Activated CD4-positive, alpha-beta T cell treated with anti-CD3 and anti-CD28 coated beads, Interleukin-2, amount 50 U/mL, for 48 hours (primary cell): ENCODE measurements at places on chromosomes 13 and 19.

DNA sequence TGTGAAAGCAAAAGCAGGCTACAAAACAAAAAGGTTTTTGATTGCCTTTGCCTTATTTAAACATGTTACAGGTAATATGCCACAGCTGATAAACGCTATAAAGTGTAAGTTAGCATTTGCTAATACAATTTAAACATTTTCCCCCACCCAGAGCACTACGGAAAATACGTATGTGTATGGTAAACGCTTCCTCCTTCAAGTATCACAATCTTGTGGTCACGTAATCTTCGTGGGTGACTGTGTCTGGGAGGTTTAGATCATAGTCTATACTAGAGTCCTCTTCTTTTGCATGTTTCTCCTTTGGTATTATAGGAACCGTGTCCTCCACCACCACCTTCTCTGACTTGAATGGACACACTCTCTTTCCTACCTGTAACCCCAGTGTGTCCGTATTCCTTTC is 38.1 kb upstream of the POSTN start:
- DNase-seq, result no peak

- peak; percentile 18 for DNase-seq
These were observed 52.0 kb upstream of the NPAS1 start for GRCh38 chr19:46967578-46968032.

GRCh38 chr19:51006406-51006805 is 5.0 kb upstream of the KLK8 start:
- no peak for DNase-seq

GRCh38 chr19:34998777-34999497 is 1.2 kb upstream of the GRAMD1A start:
- no peak for DNase-seq

- no peak for DNase-seq
These were observed 44.9 kb upstream of the DCUN1D2 start for GRCh38 chr13:113535381-113535781.

GRCh38 chr13:33525763-33526162 is 240.2 kb upstream of the STARD13 start:
- DNase-seq, result no peak

DNA sequence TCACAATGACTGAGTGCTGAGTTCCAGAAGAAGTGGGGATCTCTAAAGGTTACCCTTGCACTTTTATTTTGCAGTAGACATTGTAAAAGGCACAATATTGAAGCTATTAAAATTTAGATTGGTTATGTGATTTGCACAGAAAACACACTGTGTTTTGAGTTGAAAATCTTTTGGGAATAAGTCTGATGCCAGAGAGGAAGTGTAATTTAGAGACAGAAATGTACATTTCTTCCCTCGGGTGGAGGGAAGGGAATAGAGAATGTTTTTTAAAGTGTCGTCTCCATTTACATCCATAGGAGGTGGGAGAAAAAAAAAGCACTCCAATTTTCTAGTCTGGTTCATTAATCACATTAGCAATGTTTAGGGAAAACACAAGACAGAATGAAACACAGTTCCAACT is 465.8 kb downstream of the OLFM4 start:
- DNase-seq, result no peak

- no peak for DNase-seq
These were observed 8.7 kb downstream of the URAD start for GRCh38 chr13:27979765-27980279.

DNA sequence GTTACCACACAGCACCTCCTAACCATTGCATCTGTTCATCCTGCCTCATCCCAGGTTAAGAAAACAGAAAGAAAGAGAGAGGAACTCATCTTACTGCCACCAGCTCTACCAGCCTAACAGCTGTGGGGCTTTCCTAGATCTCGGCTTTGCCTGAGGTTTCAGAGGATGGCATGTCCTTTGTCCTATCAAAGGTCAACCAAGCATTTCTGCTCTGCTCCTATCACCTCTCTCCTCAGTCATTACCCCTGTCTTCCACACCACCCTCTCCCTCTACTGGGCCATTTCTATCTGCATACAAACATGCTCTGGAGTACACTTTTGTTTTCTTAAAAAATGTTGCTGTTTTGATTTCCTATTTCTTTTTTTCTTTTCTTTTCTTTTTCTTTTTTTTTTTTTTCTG is 393.3 kb downstream of the IRS2 start:
- DNase-seq, result no peak

GRCh38 chr13:50711996-50712395 is 131.5 kb downstream of the DLEU7 start:
- DNase-seq, result no peak

DNA sequence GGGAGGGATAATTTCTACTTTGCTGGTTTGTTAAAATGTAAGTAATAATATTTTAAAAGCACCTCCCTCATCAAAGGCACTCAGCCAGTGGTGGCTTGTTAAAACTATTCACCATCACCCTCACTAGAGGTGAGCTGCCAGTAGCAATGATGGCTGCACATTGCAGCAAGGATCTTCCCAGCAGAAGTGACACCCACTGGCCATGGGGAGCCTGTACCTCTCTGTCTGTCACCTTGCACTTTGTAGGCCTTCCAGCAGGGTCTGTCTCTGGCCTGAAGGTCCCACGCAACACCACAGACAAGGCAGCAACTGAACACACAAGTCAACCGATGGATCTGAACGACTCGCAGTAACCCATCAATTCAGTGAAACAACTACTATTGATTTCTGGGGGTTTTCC is 47.3 kb upstream of the C13orf42 start:
- no peak for DNase-seq

DNA sequence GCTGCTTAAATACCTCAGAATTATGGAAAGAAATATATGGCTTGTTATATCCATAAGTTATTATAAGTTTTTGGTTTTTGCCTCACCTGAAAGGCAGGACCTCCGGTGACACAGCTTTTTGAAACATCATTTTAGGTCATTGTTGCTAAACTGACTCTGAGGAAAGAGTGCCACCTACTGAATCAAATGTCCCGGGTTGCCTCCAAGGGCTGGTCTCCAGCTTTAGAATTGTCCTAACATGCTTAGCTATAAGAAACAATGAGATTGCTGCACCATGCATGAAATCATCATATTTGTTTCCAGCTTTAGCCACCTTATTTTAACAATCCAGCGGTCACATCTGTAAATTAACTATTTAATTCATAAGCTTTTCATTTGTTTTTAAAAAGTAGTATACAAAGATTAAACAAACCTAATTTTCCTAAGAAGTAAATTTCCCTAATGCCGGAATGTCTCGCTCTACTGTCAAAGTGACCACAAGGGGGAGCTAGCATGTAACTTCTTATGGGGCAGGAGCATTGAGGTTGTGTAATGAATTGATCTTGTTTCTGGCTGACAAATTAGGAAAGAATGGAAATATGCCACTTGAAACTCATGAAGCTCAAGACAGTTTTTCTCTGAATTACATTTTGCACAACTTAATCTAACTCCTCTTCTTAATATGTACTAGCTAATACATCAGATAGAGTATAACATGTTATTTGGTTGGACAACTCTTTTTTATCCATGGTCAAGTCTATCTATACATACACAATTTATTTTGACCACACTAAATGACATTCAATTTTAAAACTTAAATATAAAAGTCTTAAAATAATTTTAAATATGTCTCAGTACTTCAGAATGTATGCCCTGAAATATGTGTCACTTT is 6.7 kb upstream of the PCDH17 start:
- no peak for DNase-seq

GRCh38 chr13:107803822-107804495 is 411.4 kb downstream of the LIG4 start:
- no peak for DNase-seq

DNA sequence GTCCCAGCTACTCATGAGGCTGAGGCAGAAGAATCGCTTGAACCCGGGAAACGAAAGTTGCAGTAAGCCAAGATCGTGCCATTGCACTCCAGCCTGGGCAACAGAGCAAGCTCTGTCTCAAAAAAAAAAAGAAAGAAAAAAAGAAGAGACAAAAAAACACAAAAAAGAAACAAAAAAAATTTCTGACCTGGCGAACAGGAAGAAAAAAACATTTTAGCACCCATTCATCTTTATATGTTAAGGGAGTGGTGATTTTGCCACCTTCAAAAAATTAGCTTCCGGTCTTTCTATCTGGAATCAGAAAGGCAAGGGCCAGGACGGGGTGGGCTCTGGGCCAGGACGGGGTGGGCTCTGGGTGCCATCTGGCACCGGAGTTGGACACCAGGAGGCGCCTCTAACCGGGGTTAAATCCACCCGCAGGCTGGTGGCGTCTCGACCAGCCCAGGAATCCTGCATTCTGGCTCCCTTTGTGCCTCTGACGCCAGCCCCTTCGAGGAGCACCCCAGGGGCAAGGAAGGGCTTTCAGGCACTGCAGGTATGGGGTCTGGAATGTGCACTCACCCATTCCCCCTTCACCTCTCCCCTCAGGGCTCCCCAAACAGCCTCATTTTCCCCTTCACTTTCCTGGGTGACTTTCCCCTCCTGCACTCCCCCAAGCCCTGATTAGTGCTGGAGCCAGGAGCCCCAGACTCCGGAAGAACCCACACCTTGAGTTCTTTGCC is 10.4 kb upstream of the ZSWIM4 start:
- DNase-seq, result peak; percentile 77

- DNase-seq, result no peak
These were observed 523.5 kb downstream of the MYO16 start for GRCh38 chr13:109152941-109153340.

DNA sequence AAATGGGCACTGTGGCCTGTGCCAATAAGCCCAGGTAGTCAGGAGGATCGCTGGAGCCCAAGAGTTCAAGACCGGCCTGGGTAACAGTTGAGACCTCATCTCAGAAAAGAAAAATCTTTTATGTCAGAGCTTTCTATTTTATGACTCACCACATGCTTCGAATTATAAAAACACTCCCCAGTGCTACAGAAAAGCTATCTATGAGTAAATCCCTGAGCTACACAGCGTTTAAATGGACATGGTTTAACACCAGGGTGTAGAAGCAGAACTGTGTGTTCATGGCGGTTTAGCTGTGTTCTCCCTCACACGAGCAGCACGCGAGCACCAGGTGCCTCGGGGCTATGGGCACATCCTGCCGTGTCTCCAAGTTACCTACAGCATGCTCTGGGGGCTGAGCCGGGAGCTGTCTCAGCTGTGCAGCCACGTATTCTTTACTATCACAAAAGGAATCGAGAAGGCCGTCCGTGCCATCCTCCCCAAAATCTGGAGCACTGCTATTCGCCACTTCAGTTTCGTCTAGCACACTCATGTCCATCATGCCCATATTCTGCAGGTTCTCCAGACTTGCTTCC is 6.7 kb downstream of the SAFB2 start:
- no peak for DNase-seq

GRCh38 chr13:113491418-113491883 is 940 bp upstream of the DCUN1D2 start:
- no peak for DNase-seq

DNA sequence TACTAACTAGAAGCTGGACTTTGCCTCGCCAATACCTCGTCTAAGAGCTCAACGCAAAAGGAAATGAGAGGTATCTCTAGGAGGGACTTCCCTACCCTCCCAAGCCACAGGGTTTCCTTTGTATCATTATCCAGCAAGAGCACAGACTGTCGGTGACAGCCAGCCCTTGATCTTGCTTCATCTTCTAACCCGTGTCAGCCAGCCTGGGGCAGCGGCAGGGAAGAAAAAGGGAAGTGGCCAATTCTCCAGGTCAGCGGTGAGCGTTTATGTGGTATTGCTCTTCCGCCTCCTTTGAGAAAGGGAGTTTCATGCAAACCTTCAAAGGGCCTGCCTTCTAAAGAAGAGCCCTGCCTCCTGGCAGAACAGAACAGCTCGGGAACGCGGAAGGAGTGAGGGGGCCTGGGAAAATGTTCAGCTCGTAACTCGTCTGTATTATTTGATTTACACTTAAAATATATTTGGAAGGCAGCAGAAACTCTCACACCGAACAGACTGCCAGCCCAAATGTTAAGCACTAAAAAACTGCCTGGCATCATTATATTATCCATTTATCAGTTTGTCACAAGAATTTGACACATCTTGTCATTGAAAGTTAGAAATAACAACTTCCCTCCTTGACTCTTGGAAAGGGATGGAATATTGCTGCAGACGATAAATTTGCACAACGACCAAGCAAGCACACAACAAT is 41.8 kb downstream of the EFNB2 start:
- DNase-seq, result no peak

DNA sequence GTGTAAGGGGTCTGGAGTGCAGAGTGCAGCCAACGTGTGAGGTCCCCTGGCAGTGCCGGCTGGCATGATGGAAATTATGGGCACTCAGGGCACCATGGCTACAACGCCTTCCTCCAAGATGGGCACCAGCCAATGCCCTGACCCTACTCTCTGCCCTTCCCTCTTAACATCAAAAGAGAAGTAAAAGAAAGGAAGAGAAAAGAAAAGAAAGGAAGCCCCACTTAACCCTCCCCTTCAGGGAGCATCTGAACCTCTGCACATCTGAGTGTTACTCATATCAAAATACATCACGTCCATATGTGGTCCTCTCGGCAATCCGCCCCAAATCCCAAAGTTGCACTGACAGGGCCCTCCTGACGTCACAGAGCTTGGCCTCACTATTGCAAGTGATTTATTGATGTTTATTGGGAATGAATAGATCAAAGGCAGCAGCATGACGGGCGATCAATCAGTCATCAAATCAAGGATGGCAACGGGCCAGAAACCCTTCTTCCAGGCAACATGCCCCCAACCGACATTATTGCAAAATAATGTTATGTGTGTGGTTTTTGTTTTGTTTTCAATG is 1.3 kb downstream of the TSHZ3 start:
- DNase-seq, result no peak

DNA sequence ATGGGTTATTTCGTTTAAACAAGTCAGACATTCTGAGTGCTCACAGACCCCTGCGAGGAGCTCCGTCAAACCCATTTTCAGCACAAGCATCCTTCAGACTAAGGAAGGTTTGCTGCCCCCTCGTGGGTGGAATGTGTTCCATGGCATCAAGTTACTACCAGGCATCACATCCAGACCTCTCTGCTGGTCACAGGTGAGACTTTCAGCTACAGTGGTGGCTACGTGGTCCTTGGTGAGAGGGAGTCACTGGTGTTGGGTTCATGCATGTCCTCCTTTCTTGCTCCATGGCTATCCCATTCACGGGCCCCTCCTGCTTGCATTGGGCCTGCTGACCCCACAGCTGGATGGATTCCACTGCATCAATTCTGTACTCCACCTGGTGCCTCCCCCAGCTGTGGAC is 9.1 kb upstream of the LILRB5 start:
- peak; percentile 81 for DNase-seq

DNA sequence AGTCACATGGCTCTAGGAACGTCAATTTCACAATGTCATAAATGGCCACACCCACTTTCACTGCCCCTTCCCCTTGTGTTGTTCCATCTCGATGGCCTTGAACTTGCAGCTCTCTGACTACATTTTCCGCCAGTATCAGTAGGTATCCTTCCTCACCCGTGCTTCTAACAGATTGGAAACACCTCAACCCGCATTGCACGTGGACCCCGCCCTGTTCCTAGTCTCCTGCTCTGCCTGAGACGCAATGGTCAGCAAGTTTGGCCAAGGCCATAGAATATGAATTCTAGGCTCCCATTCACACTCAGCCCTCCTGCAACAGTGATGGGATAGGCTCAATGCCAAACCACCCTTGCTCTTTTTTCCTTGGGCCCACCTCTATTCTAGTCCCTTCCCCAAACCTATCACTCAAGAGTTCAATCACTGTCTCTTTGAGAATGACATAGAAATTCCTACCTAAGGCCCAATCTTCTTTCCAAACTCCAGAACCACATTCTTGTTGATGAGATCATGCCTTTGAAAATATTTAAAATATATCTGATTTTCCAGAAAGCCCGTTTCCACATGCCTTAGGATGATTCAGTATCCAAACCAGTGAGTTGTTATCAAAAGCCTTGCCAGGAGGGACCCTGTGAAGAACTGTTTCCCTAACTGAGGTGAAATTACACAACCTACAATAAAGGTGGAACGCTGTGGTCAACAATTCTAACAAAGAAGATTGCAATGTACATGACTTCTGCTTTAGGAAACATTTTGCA is 334.6 kb downstream of the MYO16 start:
- no peak for DNase-seq

- DNase-seq, result no peak
These were observed 52.3 kb upstream of the FNDC3A start for GRCh38 chr13:48923376-48923775.
